ENCODE measurements at places on chromosomes 16 and 17.

GRCh38 chr16:2284797-2285576, 17.1 kb upstream of the RNPS1 start:
- DNase-seq = no peak

GRCh38 chr17:72556944-72557826, 436.4 kb downstream of the SOX9 start:
- peak; percentile 59 for DNase-seq

DNA sequence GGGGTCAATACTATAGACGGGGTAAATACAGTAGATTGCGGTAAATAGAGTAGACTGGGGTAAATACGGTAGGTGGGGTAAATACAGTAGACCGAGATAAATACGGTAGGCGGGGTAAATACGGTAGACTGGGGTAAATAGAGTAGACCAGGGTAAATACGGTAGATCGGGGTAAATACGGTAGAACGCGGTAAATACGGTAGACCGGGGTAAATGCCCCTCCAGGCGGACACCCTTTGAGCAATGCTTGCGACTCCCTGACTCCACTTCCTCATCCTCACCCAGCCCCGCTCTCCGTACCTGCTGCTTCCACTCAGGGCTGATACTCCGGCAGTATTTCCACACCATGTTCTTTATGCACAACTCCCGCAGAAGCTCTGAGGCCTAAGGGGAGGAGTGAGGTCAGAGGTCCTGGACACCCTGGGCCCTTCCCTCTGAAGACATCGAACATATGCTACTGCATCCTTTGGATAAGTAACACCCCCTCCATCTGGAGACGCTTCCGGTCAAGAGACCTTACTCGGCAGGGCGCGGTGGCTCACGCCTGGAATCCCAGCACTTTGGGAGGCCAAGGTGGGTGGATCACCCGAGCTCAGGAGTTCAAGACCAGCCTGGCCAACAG, 13.3 kb upstream of the CRK start:
- DNase-seq = no peak

GRCh38 chr17:65688307-65688706, 126.9 kb upstream of the AXIN2 start:
- no peak for DNase-seq

GRCh38 chr17:68297195-68297594, 5.9 kb downstream of the ARSG start:
- no peak for DNase-seq

DNA sequence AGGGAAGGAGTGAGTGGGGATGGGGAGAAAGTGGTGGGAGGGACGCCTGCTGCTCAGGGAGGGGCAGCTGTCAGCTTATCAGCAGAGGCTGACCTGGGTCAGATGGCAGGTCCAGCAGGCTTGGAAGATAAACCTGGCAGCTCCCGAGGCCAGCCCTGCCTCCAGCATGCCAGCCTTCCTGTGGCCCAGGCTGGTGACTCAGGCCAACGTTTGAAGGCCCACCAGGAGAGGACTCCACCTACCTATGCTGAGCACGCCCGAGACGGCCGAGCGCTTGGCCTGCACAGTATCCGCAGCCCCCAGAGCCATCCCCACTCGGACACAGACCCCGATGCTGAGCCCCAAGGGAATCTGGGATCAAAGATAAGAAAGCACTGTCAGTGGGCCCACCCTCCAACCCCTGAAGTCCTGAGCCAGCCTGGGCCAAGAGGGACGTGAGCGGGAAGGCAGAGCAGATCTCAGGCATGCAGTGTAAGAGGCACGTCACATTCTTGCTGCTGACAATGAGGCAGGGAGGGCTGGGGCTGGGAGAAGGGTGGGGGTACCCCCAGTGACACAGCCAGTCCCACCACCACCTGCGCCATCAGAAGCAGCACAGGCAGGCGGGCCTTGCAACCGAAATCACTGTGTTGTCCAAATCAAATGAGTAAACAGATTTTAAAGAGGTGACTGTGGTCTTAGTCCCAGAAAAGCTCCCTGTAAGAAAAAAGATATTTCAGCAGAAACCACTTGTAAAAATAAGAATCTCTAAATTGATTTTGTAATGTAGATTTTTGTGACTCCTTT, 12.4 kb downstream of the SLC47A2 start:
- no peak for DNase-seq

DNA sequence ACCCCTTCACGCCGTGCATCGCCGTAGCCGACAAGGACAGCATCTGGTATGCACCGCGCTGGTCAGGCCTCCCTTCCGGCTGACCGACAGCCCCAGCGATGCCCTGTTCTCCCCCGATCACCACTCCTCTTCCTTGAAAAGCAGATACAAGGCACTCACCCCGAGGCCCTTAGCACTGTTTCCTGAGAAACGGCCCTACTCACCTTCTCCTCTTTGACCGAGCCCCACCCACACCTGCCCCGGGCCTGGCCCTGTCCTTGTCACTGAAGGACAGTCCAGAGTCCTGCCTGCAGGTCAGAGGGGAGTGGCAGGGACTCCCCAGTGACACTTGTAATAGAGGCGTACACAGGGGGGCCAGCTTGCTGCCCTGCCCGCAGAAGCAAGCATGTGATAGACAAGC, 45.9 kb upstream of the CHMP6 start:
- DNase-seq = no peak

- DNase-seq = peak; percentile 10
These were observed 318.9 kb downstream of the MAP2K6 start for GRCh38 chr17:69733171-69734012.

GRCh38 chr17:64682261-64683181, 20.4 kb upstream of the SMURF2 start:
- DNase-seq = no peak

- DNase-seq = no peak
These were observed 15.3 kb downstream of the ENGASE start for GRCh38 chr17:79089720-79090442.

GRCh38 chr17:48022901-48023300, 14.7 kb downstream of the COPZ2 start:
- DNase-seq = no peak

DNA sequence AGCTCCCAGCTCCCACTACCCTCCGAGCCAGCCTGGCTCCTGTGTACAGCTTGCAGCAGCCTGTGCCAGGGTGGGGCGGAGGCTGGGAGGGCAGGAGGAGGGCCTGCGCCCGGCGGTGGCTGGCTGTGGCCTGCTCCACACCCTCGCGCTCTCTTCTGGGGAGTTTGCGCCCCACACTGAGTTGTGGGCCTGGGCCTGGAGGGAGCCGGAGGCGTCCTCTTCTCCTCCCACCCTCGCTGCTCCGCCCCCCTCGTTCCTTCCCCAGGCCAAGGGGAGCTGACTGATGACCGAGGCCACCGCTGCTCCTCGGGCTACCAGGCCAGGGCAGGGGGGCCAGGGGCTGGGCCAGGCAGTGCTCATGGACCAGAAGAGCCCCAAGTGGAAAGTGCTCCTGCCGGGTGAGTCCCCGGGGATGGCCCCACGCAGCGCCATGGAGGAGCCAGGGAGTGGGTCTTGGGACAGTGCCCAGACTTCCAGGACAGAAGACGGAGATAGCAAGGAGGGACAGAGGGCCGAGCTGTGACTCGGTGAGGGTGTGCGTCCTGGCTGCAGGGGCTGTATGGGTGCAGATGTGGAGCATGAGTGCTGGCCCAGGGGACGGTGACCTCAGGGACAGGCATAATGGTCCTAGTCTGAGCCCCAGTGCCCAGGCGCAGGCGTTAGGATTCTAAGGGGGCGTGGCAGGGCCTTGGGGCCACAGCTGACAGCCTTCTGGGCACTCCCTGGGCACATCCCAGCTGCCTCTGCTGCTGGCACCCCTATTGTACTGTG, 242.1 kb upstream of the GSE1 start:
- no peak for DNase-seq

GRCh38 chr16:31181102-31181830, 1.3 kb downstream of the FUS start:
- DNase-seq = no peak

- DNase-seq = no peak
These were observed 5.1 kb downstream of the PLCD3 start for GRCh38 chr17:45127207-45127547.

DNA sequence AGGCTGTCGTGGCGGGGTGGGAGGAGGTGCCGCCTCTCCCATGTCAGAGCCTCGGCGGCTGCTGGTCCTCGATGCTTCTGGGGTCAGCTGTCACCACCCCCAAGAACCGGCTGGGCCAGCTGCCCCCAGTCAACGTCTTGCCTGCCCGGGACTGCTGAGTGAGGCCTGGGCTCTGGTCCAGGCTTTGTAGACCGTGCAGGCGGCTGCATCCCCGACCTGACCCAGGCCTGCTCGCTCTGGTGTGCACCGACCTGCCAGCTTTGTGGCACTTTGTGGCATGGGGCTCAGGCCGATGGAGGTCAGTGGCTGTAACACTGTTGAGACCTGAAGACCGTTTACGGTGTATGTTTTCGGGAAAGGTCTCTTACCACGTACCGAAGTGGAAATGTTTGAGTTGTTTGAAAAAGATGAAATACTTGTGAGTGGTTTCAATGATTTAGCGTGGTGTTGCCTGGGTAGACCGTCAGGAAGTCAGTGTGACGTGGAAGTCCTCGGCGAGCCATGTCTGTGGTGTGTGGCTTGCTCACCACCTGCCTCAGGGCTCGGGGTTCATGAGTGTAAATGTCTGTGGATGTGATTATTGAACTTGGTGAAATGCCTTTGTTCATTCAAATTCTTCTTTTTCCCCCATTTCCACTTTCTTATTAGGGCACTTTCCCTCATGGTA, 53.2 kb upstream of the ZNF750 start:
- no peak for DNase-seq

GRCh38 chr17:14581186-14581830, 280.4 kb downstream of the HS3ST3B1 start:
- no peak for DNase-seq

GRCh38 chr16:30352488-30353401, 2.4 kb downstream of the CD2BP2 start:
- DNase-seq = no peak

DNA sequence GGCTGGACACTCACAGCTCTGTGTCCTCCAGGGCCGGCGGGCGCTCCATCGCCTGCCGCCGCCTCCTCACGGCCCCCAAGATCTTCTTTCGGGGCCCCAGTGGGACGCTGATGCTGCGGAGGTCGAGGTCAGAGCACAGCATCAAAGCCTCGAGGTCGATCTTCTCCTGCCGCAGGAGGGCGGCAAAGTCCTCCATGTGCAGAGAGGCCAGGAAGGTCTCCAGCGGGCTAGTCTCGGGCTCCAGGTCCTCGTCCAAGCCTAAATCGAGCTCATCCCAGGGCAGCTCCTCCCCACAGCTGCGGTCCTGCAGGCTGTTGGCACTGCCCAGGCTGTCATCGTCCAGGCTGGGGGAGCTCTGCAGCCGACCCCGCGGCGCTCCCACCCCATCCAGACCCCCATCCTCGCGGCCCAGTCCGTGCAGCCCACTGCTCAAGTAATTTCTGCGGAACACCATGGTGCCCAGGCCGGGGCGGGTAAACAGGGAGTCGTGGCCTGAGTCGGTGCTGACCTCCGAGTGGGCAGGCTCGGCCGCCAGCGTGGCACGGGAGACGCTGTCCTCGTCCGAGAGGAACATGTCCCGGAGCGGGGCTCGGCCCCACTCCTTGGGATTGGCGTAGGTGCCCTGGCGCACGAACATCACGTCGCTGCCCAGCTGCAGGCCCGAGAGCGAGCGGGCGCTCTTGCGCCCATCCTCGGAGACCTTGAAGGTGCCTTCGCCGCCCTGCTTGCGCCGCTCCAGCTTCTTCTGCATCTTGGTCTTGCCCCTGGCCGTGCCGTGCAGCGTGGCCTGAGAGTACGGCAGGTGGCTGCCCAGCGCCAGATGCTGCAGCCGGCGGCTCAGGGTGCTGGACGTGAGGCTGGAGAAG, 3.4 kb downstream of the USH1G start:
- no peak for DNase-seq

GRCh38 chr17:58020401-58020800, 13.4 kb upstream of the SRSF1 start:
- DNase-seq = no peak

GRCh38 chr16:64990101-64990500, 131.8 kb downstream of the CDH11 start:
- no peak for DNase-seq

DNA sequence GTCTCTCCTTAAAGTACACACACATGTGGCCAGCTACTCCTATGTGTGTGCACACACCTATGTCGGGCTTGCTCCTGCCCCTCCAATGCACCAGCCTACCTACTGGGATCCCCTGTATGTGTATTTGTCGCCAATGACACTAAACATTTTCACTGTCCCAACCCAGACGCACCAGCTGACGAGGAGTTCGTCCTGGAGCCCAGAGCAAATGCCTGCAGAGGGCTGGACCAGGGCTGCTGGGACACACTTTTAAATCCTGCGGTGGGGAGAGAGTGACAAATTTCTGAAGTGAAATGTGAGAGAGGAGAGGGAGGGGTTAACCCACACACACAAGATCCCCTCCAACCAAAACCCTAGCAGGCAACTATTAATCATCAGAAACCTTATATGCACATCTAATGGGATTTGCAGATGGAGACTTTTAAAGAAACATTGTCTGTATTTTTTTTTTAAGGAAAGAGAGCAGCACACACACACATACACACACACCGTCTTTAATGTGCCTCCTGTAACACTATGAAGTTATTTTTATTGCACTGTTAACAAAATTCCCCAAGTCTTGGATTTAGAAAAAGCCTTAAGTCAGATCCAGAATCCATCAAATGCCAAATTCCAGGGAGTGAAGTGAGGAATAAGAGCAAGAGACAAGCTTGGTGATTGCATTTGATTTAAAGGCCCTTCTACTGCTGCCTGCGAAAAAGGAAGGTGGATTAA, at the start of gene MEOX1:
Gene MEOX1 (minus strand): TSS at position 224 of the 714 bp plus-strand sequence. CDS start 388 bp downstream, outside the sequence.
- DNase-seq = no peak

GRCh38 chr17:43906951-43907424, 348 bp downstream of the MPP2 start:
- DNase-seq = no peak

DNA sequence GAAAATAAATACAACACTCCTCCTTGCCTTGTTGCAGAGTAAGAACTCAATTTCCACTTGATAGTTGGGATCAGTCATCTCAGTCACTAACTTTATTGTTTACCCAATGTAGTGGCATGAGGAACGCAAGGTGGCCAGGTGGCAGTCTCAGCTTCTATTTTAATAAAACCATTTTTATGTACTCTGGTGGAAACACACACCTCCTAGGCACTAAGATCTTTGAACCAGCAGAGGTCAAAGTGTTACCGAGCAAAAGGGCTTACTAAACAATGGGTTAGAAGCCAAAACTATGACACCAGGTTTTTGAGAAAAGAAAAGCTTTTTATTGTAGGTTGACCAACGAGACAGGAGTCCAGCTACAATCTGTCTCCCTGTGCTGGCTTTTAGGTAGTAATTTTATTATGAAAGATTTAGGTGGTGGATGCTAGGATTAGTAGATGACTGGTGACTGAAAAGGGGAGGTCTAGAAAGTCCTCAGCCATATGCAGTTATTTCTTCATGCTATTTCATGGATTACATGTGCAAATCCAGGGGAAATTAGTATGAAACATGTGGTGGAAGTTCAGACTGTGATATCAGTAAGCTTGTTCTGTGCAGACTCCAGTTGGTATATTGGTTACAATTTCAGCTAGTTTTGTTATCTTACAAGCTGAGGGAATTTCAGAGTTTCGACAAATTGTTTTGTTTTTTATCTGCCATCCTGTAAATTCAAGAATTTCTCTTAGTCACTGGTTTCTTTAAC, 122.3 kb downstream of the PCTP start:
- no peak for DNase-seq

DNA sequence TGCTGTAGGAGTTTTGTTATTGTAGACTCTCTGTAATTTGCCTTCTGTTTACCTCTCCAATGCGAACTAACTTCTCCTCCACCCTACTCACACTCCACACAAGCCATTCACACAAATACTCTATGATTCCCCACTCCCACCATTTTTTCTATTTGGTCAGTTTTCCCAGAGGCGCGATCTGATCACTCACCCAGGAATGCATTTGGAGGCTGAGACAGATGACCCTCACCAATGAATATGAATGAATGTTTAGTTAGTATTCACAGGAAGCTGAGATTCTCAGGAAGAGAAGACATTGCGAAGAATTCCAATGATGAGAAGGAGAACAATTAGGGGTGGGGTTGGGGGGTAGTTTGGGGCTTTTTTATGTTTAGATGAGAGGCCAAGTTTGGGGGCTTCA, 10.5 kb upstream of the ANKFN1 start:
- no peak for DNase-seq

Data from NCI-H1105 (cell line).